ENCODE measurements at places on chromosomes 6 and 20.

DNA sequence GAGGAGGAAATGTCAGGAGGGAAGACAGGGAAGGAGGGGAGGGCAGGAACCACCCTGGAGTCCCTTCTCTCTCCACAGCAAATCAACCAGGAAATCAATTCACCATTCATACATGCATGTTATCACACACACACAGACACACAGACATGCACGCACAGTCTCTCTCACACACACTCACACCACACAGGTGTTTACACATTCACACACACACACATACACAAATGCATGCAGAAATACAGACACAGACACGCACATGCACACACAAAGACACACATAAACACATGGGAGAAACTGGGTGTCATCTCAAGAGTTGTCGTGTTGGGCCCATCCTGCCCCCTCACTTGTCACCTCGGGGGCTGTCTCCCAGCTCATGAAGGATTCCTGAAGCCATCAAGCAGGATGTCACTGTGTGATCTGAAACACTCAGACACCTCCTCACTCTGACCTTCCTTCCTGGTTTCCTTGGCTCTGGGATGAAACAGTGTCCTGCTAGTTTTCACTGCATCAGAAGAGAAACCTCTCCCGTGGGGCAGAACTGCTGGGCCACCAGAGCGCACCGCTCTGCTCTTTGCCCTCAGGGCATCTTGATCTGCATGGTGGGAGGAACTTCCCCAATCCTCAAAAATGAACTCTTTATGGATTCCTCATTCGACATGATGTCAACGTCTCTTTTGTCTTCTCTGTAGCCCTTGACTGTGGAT lies 9.2 kb downstream of the RAET1G start:
- no peak for DNase-seq

DNA sequence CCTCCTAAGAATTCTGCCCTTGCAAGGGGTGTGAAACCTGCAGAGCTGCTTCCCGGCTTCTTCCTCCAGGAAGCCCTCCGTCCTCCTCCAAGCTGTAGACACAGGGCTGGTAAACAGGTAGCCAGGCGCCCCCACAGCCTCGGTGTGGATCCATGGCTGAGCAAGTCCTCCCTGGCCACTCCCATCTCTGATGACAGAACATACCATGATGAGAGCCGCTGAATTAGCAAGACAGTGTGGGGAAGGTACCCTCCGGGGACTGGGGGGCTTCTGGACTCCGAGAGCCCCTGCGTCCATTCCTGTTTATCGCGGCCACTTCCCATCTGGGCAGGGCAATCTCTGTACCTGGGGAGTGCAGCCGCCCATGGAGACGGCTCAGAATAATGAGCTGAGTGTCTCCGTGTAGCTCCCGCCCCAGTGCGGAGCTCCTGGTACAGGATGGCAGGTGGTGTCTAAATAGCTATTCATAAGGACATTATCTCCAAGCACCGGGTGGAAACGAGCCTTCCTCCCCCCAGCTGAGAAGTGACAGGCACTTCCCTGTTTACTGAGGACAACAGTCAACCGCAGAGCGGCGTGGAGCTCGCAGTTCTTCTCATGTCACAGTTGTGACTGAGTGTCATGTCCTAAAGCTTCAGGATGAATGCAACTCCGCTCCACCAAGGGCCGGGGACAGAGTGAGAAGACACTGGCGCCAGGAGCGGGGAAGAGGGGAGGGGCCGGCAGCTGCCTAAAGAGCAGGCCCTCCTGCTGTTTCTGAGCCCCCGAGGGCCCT lies 22.7 kb upstream of the NTSR1 start:
- DNase-seq, result no peak

GRCh38 chr20:6074145-6074561 lies 20.3 kb upstream of the LRRN4 start:
- no peak for DNase-seq

GRCh38 chr20:12276011-12276673 lies 358.4 kb downstream of the BTBD3 start:
- DNase-seq, result no peak

GRCh38 chr20:8065691-8066090 lies 46.1 kb upstream of the TMX4 start:
- DNase-seq, result no peak

DNA sequence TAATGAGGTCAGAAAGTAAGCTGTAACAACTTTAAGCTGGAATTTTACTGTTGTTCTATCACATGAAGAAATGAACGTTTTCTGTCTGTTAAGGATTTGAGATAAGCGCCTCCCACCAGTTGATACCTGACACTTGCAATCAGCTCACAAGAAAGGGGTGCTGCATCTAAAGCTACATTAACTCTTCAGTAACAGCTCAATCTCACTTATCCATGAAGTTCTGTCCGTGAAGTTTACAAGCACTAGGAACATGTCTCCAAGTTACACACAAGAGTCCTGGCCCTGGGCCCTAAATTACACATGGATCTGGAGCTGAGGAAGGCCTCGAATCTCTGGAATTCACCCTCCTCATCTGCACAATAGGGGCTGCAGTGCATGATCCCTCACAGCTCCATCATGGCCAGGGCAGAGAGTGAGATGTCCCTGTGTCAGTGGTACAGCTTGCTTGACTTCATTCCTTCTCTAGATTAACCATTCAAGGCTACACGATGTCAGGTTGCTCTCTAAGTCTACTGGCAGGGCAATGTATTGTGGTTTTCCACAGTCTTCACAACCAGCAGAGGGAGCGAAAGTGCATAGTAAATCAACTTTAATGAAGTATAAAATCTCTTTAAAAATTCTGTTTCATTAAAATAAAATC lies 182.4 kb upstream of the MCHR2 start:
- no peak for DNase-seq

GRCh38 chr20:50678169-50678898 lies 13.0 kb downstream of the RIPOR3 start:
- DNase-seq, result no peak

GRCh38 chr6:28929887-28930620 lies 6.3 kb upstream of the TRIM27 start:
- no peak for DNase-seq

- no peak for DNase-seq
Measured at GRCh38 chr20:47989957-47990356, 204.7 kb upstream of the SULF2 start.

DNA sequence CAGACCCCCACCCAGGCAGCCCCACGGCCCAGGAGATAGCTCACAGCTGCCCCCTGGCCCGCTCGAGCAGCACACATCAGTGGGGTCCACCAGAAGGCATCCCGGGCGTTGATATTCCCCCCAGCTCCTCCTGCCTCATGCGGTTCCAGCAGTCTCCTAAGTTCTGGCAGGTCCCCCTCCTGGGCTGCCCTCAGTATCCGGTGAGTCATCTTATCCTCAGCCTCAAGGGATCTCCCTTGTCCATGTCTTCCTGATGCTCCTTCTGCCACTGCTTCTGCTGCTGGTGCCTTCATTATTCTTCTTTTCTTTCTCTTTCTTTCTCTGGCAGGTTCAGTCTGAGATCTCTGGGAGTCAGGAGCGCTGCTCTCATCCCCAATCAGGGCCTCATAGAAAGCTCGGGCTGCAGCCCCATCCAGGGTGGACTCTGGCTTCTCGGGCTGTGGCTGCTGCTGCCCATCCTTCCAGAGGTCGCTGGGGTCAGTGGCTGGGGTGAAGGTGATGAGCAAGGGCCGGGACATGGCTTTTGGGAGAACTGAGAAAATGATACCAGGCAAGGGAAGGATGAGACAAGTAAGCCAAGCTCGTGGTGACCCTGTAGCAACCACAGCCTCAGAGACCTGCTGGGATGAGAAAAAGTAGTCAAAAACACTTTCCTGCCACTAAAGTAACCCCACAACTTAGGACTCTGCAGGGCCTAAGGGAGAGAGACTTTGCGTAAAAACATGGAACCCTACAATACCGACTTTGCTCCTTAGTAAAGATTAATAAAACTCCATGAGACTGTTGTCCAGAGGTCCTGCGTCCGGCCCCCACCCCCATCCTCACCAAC lies 622 bp downstream of the GPANK1 start:
- no peak for DNase-seq

- DNase-seq, result no peak
Measured at GRCh38 chr6:43060034-43060754, 763 bp downstream of the KLC4 start.

GRCh38 chr6:24504649-24505586 lies 10.1 kb downstream of the ALDH5A1 start:
- no peak for DNase-seq

DNA sequence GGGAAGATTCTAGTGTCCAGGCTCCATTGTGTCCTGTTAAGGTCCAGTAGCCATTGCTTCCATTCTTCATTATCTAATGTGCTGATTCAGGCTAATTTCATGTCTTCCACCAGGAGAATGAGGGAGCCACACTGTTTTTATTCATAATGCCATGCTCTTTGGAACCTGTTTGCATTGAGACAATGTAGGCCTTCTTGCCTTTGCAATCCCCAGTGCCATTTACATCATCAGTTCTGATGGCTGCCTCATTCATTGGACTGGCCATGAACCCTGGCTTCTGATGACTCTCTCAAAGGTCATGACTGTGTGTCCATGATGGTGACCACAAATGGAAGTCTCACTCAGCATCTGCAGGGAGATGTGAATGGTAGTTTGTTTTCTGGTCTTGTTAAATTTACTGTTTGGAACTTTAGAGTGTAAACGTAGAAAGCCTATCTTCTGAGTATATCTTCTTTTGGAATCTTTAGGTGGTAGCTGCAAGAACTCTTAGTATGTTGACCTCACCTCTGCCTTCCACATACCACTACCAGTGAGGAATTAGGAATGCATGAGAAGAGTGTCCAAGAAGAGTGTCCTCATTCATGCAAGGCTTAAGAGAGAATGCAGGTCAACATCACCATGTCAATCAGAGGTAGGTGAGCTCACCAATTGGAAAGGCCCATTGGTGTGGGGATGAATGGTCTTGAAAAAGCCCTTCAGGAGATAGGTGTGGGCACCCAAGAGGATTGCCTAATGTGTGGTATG lies 42.9 kb upstream of the ZFP64 start:
- DNase-seq, result no peak

DNA sequence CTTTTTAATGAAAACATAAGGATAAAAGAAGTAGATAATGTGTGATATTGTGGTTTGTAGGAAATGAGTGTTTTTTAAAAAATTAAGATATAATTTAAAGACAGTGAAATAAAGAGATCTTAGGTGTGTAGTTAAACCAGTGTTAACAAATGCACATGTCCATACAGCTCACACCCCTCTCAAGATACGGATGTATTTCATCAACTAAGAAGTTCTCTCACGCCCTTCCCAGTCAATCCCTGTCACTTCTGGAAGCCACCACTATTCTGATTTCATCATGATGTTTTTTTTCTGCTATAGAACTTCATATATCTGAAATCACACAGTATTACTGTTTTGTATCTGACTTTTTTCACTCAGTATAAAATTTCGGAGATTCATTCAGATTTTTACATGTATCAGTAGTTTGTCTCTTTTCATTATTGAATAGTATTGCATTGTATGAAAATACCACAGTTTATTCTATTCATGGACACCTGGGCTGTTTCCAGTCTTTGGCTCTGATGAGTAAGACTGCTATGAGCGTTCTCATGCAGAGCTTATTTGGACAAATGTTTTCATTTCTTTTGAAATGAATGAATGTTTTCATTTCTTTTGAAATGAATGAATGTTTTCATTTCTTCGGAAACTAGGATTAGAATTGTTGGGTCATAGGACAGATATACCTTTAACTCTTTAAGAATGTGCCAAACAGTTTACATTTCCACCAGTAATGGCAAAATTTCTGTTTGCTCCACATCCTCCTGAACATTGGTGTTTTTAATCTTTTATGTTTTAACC lies 49.7 kb upstream of the ELOVL5 start:
- no peak for DNase-seq

DNA sequence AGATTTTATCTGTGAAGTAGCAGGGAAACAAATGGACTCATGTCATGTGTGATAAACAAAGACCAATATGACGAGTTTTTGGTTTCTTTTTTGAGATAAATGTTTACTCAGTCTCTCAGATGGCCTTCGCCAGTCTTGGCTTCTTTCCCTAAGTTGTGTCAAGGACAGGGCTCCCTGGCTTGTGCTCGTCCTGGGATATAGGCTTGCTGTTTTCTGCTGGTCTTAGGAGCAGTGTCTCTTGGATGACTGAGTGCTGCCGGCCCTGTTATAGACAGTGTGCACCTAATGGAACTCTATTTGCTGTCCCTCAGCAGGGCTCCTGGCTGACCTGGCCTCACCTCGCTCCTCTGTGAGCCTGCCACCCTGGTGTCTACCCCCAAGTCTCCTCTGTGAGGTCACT lies 324.1 kb upstream of the SYNCRIP start:
- DNase-seq, result no peak

GRCh38 chr6:7541175-7542064 lies at the start of gene DSP:
TSS of gene DSP (plus strand) at chr6:7541671. CDS start at chr6:7541916, 245 bp downstream.
- no peak for DNase-seq

- DNase-seq, result no peak
Measured at GRCh38 chr20:40317156-40317790, 371.8 kb downstream of the MAFB start.

DNA sequence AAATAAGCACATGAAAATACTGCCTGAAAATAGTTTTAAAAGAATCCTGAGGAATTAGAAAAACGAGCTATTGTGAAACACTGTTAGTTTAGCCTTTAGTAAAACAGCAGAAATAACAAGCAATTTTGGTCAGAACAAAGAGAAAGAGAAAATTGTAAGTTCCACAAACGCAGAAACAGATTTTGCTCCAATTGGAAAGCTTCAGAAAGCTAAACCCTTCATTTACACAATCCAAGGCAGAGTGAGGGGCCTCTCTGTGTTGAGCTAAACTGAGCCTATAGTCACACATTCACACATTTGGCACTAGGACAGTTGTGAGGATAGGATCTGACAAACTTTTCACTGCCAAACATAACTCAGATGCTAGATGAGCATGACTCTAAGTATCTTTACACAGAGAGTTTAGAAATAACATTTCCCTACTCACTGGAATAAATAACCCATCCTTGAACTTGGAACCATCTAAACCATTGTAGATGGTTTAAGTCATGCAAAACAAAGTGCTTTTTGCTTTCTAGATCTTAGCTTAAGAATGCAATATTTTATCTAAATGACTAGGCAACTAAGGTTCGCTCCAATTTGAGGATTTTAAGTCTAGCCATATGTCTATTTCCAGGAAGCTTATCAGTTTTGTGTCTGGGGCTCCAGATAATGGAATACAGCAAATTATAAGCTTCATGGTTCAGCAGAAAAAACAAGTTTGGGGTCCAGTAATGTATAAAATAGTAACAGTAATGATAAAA lies 122.6 kb downstream of the SGK1 start:
- DNase-seq, result no peak

DNA sequence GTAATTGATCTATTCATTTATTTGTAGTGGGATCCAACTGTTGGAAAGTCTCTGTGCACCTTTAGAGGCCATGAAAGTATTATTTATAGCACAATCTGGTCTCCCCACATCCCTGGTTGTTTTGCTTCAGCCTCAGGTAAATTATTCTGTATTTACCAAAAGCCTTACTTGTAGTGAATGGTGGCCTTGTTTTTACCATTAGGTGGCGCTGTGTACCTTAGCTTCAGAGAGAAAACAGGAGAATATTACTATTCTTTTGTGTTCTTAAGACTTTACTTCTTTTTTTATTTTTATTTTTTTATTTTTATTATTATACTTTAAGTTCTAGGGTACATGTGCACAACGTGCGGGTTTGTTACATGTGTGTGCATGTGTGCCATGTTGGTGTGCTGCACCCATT lies 23.7 kb downstream of the PEX7 start:
- no peak for DNase-seq

GRCh38 chr20:35431621-35432429 lies 6.2 kb downstream of the GDF5 start:
- DNase-seq, result no peak

- DNase-seq, result no peak
Measured at GRCh38 chr20:46985671-46986070, 91.0 kb downstream of the EYA2 start.

All from activated naive CD4-positive, alpha-beta T cell (primary cell).